ENCODE measurements at places on chromosomes 5 and 9.

- DNase-seq, result no peak
These were observed 23.4 kb downstream of the C9orf50 start for GRCh38 chr9:129597355-129598088.

GRCh38 chr5:137753691-137754187 lies 424 bp downstream of the HNRNPA0 start:
- no peak for DNase-seq

GRCh38 chr9:115050002-115050490 lies 67.9 kb downstream of the TNC start:
- DNase-seq, result no peak

DNA sequence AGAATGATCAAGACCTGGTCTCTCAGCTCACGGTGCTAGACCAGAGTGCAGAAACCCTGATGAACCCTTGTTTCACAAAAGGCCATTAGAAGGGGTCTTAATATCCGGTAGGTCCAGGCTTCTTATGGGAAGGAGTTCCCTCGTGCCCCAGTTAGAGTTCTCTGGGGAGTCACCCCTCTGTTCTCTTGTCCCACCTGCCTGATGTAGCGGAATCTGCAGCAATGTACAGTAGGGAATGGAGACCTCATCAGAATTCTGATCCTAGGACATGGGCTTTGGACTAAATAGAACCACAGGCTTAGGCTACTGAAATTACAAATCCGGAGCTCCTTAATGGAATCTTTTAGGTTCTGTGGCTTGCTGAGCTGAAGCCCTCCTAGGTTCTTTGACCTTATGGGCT lies 243.6 kb upstream of the IRX2 start:
- DNase-seq, result no peak

DNA sequence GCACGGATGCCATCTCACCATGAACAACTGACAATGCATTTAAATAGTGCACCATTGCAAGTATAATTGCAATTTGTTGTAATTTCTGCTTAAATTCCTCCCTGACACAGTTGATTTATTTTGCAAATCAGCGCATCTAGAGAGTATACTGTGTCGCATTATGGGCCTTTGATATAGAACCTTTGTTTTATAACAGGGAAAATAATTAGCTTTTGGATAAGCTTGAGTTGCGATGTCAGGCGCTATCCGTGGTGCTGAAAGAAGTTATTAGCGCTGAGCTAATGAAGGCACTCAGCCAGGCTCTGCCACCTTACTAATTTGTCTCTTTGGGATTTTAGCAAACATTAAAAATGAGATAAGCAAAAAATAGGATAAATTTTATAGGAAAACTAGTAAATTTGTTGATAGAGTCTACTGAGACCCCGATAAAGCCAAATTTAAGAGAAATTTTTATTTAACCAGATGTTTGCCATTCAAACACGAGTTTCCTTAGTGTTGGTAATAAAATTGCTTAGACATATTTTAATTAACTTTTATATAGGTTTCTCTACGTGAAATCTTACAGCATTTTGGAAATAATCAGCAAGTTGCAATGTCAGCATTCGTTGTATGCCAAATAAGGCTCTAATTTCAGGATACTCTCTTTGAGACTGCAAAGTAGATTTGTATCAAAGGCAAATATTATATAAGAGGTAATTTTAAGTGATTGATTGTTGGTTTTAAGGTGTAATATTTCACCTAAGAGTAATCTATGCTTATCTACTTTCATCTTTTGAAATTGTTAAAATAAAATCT lies 355.5 kb downstream of the TLR4 start:
- DNase-seq, result no peak

- no peak for DNase-seq
These were observed 13.2 kb upstream of the ERAP2 start for GRCh38 chr5:96863114-96863513.

GRCh38 chr5:150129813-150130492 lies 25.7 kb downstream of the PDGFRB start:
- DNase-seq, result peak; percentile 42

DNA sequence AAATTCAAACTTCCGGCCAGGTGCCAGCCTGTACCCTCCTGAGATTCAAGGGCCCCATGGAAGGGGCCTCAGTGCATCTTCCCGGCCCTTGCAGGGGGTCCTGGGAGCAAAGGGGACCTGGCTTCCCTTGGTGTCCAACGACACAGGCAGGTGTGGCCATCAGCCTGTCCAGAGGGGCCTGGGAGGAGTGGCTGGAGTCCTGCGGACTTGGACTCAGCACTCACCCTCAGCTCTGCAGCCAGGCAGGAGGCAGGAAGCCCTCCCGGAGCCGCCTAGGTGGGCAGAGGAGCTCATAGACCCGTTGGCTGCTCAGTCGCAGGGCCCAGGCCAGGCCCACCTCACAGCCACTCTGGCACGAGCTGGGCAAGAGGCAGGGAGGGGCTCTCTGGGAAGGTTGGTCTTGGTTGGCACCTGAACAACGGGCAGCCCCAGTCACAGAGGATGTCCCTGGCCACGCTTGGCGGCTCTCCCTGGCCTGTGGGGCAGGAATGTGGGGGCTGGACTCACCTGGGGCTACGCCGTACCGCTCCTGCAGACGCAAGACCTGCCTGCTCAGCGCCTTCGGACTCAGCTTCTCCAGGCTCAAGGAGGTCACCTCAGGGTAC lies 53.8 kb upstream of the NRARP start:
- DNase-seq, result no peak

- DNase-seq, result no peak
These were observed 4.5 kb downstream of the SLC1A1 start for GRCh38 chr9:4494806-4495205.

GRCh38 chr9:99823681-99824377 lies 2.1 kb downstream of the NR4A3 start:
- peak; percentile 78 for DNase-seq

DNA sequence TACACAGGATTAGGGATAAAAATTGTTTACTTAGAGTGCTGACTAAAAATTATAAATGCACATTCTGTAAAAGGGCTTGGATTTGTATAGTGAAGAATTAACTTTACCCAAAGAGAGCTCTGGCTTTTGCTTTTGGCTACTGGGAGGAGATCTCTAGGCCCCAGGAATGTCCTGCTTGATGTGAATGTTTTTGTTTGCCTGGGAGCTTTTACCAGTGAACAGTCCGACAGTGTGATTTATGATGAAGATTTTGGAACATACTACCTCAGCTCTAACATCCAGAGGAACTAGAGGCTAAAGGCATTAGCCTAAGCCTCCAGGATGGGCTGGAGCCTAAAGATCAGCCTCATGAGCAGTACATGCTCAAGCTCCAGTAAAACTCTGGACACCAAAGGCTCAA lies 103.7 kb upstream of the RFX3 start:
- no peak for DNase-seq

GRCh38 chr9:91516777-91517176 lies 93.1 kb upstream of the NFIL3 start:
- DNase-seq, result no peak

- DNase-seq, result no peak
These were observed 102.7 kb downstream of the TMEM215 start for GRCh38 chr9:32886021-32886420.

DNA sequence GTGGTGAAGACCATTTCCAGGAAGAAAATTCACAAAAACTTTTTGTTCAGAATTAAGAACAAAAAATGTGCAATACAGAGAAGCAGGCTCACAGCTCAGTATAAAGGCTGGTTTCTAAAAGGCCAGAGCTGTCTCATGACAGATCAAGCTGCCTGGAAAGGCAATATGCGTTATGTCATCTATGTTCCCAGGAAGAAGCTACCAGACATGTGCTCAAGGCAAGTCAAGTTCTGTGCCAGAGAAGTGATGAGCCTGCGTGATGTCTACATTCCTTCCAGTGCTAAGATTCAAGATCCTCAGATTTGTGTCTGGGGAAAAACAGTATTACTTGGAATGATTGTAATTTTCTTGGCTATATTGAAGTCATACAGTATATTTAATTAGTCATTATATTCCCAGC lies 104.3 kb downstream of the PDE4D start:
- no peak for DNase-seq

DNA sequence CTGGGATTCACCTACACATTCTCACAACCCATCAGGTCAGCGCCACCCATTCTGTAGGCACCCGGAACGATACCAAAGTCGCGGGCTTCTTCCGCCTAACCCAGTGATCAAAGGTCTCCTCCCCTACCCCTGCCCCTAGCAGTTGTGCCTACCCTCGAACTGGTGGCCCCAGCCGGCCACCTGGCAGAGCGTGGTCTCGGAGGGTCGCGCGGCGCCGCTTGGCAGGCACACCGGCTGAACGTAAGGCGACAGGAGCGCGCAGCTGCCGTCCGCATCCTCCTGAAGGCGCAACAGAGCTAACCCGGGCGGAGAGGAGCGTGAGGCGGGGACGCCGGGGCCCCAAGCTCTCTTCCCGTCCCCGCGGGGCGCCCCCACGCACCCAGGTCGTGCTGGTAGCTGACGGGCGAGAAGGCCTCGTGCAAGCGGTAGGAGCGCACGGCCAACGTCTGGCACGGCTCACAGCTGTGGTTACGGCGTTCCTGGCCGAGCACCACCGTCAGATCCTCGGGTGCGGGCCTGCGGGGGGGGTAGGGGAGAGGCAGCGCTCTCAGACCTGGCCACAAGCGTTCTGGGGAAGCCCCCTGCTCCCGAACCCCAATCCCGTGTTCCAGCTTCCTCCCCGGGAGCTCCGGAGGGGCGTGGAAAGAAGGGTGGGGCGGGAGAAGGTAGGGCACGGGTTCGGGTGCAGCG lies 2.8 kb upstream of the PFN3 start:
- peak; percentile 37 for DNase-seq

DNA sequence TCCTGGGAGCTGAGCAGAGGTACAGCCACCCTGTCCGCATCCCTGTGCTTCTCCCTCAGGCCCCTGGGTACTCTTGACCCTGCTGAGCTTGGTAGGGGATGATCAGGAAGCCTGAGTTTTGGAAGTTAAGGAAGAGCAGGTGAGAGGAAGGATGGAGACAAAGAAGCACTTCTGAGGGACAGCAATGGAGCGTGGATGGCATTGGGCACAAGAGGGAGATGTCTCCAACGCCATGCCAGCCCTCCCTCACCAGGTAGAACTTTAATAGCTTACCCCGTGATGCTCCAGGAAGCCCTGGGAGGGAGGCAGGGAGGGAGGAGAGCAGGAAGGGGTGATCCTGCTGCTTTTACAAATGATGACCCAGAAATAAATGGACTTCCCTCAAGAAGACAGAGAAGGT lies 29.9 kb upstream of the SMU1 start:
- no peak for DNase-seq

DNA sequence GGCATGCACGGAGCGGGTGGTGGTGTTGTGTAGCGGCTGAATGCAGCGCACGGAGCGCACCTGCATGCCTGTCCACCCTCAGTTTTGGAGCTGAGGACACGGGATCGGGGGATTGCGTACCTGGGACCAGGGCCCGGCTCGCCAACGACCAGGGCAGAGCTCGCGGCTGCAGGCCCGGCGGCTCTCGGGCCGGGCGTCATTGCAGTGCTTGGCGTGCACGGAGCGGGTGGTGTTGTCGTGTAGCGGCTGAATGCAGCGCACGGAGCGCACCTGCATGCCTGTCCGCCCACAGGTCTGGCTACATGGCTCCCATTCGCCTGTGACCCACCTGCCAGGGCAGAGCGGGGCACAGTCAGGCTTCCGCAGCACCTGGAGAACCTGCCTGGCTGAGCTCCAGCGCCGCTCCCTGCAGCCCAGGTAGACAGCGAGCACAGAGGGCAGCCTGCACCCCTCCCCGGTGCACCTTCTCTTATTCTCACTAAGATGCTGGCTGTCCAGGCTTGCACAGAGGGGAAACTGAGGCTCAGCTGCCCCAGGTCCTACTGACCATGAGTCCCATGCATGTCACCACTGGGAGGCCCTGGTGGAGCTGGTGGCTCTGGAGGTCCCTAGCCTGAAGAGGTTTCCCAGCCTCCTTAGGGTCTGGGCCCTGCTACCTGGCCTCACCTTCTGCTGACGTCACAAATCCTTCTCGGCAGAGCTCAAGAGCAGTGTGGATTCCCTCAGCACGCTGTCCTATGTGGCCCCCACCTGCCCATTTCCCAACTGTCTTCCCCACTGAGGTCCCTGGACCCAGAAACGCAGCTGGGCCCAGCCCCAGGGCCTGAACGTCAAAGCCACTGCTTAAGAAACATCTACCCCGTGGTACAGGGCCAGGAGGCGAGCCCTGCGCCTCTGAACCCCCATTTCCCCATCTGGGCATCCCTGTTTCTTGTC lies 64.9 kb downstream of the ZNF354C start:
- DNase-seq, result no peak

DNA sequence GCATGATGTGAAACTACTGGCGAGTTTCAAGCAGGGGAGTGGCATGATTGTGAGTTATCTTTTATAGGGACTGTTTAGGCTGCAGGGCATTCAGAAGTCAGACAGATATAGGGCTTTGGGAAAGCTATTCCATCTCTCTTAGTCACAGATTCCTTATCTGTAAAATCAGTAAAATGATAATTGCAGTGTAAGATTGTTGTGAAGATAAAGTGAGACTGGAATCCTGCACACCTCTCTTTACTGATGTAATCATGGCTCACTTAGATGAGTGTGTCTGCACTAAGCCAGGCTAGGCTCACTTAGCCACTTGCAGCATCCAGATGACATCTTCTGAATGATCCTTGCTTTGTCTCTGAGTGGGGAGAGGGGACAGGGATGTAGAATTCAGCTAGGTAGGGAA lies 81.8 kb upstream of the MAMDC2 start:
- DNase-seq, result no peak

- no peak for DNase-seq
These were observed 11.3 kb upstream of the ACSL6 start for GRCh38 chr5:132022737-132023136.

DNA sequence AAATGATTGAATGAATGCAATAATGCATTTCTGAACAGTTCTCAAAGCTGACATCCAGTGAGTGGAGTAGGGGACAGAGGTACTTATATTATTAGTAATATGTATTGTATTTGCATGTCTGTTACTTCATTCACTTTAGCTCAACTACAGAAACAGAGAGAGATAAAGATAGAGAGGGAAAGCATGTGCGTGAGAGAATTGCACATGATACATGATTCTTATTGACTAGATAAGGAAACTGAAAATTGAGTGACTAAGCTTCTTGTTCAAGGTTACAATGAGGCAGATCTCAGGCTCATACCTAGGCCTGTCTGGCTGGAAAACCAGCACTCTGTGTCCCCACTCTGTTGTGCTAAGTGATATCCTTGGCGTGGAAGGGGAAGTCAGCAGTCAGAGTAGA lies 337.7 kb upstream of the KLF4 start:
- no peak for DNase-seq

DNA sequence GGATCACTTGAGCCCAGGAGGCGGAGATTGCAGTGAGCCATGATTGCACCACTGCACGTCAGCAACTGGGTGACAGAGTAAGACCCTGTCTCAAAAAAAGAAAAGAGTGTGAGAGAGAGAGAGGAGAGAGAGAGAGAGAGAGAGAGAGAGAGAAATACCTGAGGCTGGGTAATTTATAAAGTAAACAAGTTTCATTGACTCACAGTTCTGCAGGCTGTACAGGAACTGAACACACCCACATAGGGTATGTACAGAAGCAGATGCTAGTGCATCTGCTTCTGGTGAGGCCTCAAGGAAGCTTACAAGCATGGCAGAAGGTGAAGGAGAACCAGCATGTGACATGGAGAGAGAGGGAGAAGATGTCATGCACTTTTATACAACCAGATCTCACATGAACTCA lies 46.4 kb upstream of the CHD1 start:
- no peak for DNase-seq

Measured in stimulated activated CD4-positive, alpha-beta T cell treated with anti-CD3 and anti-CD28 coated beads, Interleukin-2, amount 100 ng/mL, for 48 hours (primary cell).